ENCODE measurements at places on chromosomes 13 and 19.

DNA sequence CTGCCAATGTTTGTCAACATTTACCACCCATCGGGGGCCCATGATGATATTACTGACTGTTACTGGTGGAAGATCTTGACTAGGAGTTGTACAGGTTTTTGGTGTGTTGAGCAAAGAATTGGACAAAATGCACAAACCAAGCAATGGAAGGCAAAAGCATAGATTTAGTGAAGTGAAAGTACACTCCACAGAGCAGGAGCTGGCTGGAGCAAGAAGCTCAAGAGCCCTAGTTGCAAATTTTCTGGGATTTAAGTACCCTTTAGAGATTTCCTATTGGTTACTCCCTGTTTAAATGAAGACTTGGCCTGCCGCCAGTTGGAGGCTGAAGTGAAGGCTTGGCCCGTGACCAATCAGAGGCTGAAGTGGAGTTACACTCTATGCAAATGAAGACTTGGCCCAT lies 128.6 kb upstream of the KL start:
- DNase-seq = no peak

GRCh38 chr19:13896227-13896626 lies 9.7 kb downstream of the BRME1 start:
- DNase-seq = no peak

- DNase-seq = no peak
Measured at GRCh38 chr13:113448885-113449692, 4.2 kb downstream of the ADPRHL1 start.

- DNase-seq = no peak
Measured at GRCh38 chr13:95833126-95833525, 156.2 kb downstream of the DNAJC3 start.

- no peak for DNase-seq
Measured at GRCh38 chr13:29858667-29859066, 8.2 kb upstream of the UBL3 start.

DNA sequence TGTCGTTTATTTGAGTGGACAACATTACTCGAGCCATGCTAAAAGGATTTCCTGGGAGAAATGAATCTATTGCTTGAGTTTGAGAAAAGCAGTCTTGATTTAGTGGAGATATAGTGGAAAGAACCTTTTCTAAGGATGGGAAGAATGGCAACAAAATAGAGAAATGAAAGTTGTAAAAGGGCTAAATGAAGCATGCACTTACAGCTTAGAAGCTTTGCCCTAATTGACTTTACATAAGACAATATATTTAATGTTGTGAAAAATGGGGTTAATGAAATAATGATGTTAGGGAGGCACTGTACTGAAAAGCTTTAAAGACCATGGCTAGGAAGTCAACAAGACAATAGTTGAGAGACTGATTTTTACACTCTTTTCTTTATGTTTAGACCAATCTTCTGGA lies 35.4 kb downstream of the SLC10A2 start:
- no peak for DNase-seq

DNA sequence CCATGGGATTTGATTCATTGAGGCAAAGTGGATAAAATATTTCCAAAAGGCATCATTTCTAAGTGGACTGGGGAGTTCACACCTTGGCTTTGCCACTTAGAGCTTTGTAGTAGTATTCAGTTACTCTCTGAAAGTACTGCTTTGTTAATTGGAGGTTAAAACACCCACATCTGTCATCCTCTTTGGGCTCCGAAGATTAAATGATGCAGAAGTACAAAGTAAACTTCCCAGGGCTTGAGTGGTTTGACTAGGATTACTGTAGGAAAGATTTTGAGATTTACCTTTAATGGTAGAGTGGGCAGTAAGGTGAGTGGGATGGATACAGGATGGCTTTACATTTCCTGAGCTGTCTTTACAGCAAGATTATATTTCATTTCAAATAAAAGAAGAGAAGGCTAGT lies 42.4 kb downstream of the WASF3 start:
- DNase-seq = no peak

- no peak for DNase-seq
Measured at GRCh38 chr19:18231775-18232174, 5.5 kb upstream of the PDE4C start.

DNA sequence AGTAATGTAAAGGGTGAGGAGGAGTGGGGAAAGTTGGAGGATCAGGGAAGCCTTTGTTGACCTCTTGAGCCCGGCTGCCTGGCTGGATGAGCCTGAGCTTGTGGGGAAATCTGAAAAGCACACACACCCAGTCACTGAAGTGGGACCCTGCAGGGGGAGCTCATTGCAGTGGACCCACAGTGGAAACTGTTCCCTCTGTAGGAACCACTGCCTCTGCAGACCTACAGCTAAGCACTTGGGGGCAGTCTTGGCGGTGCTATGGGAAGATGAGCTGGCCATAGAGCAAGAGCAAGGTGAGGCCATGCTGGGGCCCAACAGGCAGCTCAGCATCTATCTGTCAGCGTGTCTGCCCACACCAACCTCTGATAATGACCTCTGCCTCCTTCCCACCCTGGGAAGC lies 294.8 kb downstream of the TSHZ3 start:
- no peak for DNase-seq

- no peak for DNase-seq
Measured at GRCh38 chr19:50639121-50640112, at the start of gene SYT3. Gene SYT3 (minus strand): TSS chr19:50639881. CDS start chr19:50637411, 2,470 bp downstream.

Measured in hematopoietic multipotent progenitor cell treated with erythropoietin and hydrocortisone succinate and interleukin-3 and kit ligand, for 17 days (in vitro differentiated cells).